Spleen (tissue), 13 donors: ENCODE measurements at places on chromosomes 1 and 21.

DNA sequence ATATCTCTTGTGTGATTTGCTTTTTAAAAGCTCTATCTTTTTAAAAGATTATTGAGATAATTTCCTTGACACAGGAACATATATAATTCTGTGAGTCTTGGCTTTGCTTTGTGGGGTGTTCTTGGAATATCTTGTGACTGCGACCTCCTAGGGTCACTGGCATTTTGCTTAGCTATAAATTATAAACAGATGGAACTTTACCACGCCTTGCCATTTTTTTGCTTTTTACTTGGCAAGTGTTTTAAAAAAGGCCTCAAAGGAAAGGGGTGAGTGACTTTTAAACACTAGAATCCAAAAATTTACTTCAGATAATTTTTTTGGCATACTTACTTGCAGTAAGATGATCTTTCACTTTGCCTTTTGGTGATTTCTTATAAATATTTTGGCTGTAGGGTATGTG, 43.6 kb downstream of the ALG6 start:
- DNase-seq = no peak

DNA sequence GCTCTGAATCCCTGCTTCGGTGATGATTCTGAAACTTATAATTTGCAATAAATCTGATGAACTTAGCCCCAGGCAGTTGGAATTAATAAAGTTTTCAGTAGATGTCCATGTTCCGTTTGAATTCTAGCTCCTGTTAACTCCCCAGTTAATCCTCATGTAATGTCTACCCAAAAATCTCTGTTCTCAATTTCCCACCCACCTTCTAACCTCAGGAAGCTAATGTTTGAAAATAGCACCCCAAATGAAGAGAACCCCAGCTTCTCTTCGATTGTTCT, 3.6 kb downstream of the MYOG start:
- DNase-seq = no peak

- DNase-seq = no peak
Observed at GRCh38 chr1:151519667-151520066, 8.5 kb downstream of the CGN start.

DNA sequence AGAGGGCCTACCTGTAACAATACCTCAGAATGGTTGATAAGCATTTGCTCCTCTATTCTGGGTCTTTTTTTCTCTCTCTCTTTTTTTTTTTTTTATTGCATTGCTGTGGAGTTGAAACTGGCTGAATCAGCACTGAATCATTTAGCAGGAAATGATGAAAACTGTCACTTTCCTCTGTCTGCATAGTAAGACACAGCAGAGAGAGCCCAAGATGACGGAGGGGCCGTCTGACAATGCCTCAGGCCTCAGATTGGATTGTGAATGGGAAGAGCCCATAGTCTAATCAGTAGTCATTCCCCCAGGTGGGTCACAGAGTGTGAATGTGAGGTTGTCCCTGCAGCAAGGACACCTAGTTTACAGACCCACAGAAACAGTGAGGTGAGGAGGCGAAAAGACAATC, 193.2 kb upstream of the PLXNA2 start:
- DNase-seq = no peak
